Right kidney (tissue), 9 donors: ENCODE measurements at places on chromosomes 1 and 21.

- no peak for DNase-seq
These were observed 19.4 kb downstream of the TCP10L start for GRCh38 chr21:32565856-32566465.

DNA sequence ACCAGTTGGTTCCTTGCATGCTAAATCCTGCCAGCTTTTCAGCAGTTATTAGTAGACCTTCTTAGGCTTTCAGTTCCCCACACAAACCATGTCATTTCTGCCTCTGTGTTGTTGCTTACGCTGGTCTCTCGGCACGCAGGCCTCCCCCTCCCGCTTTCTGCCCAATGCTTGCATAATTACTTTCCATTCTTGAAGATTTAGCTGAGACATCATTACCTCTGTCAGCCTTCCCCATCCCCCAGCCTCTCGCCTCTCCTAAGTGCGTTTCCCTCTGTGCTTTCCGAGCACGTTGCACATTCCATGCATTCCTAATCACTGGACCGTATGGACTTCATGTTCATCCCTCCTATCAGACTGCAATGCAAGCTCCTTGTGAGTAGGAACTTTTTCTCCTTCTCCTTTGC is 26.8 kb downstream of the TSHB start:
- peak; percentile 61 for DNase-seq

DNA sequence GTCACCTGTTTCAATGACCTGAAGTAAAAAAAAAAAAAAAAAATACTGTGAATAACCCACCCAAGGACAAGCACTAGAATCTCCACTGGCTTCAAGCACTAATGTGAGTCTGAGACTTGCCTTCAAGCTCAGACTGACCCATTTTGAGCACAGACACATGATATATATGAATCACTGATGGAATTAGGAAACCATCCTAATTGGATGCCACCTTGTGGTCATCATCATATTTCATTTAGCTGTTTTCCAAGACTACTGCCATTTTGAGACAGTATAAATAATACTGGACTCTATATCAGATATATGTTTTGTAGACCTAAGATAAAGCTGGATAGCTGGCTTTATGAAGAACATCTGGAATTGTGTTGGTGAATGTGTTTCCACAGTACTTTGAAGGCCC is 1232.0 kb downstream of the KCNT2 start:
- no peak for DNase-seq

DNA sequence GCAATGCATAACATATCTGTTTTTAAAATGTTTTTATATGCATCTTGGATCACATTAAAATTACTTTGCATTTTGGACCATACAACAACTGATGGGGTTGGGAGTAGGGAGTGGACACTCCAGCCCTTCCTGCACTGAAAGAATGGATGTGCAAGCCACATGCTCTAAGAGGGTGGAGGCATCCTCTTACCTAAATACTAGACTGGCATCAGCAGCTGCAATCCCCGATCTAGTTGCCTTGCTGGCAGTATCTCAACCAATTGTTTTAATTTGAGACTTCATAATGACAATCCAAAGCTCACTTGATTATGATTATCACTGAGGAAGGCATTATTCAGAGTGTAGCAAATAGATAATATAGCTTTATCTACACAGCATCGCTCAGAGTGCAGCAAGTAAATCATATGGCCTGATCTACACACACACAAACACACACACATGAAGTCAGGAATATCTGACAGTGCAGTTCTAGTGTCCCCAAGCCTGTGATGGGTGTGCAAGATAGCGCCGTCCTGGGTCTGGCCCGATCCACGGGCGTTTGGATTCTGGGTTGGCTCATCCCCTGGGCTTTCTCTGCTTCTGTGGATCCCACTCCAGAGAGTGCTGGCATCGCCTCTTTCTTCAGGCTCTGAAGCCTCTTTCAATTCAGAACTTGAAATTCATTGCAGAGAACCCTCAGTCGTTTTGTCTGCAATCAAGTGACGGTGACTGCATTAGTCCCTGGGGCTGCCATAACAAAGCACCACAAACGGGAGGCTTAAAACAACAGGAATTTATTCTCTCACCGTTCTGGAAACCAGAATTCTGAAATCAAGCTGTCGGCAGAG is 181.3 kb downstream of the ETS2 start:
- no peak for DNase-seq

DNA sequence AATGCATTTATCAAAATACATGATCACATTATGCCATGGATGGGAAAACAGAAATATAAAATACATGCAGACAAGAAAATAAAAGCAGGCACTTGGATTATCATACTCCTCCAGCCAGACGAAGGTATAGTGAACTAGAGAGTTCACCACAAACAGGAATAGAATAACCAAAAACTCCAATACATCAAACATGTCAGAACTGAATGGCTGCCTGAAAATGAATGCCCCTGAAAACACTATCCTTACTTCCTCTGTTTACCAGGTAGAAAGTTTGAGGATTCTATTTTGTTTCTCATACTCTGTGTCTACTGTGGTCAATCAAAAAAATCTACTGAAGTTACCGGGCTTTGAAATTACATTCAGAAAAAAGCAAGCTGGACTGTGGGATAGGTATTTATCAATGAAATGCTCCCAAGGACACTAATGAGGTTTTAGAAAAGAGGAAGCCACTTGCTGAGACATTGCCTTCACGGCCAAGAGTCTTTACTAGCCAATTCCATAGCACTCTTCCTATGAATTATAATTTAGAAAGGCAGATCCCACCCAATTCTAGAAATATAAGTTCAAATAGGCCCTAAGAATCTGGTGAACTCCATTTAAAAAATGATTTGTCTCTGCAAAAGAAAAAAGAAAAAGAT is 197.7 kb downstream of the SMYD3 start:
- DNase-seq = no peak

DNA sequence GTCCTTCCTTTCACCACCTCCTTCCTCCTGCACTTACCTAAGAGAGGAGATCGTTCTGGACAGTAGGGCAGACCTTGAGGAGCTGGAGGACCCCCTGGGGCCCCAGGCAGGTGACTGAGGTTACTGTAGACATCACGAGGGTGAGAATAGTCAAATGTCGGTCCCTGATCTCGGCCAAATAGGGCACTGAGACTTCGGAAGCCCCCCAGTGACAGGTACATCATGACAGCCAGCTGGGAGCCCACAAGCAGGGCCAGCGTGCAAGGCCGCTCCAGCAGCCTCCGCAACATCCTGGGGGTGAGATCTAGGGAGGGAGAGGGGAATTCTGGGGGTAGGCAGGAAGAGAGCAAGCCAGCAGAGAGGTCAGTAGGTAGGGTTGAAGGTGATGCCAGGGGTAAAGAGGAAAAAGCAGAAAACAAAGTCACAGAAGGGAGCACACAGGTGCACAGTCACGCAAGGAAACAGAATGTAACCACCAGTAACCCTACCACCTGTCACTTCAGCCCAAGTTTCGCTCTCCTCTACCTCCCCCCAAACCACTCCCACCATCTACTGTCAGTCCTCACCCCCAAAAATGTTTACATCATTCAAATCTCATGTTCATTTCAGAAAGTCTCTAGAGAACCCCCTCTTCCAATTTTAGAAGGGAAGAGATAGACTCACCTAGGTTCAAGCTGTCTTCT is 1.4 kb downstream of the B4GALT3 start:
- no peak for DNase-seq

- DNase-seq = no peak
These were observed 60.0 kb upstream of the KCTD3 start for GRCh38 chr1:215507119-215507518.

GRCh38 chr1:202568410-202568809 is 141.8 kb downstream of the SYT2 start:
- no peak for DNase-seq

DNA sequence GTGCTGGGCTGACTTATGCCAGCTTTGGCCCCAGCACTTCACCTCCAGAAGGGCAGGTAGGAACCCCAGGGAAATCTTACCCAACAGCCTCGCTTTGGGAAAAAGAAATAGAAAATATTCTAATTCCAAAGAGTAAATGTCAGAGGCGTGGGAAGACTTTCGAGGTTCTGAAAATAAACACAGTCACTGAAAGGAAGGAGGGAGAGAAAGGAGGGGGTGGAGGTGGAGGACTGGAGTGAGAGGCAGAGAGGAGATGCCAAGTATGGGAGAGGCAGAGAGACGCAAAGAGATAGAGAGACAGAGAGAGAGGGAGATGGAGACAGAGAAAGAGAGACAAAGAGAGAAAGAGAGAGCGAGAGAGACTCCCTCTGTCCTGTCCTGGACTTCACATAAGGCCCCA is 395.0 kb downstream of the PTPRU start:
- no peak for DNase-seq

GRCh38 chr1:12640237-12640957 is 3.5 kb upstream of the AADACL4 start:
- DNase-seq = no peak

- no peak for DNase-seq
These were observed 146.1 kb downstream of the ZC3H11B start for GRCh38 chr1:219466766-219467165.

DNA sequence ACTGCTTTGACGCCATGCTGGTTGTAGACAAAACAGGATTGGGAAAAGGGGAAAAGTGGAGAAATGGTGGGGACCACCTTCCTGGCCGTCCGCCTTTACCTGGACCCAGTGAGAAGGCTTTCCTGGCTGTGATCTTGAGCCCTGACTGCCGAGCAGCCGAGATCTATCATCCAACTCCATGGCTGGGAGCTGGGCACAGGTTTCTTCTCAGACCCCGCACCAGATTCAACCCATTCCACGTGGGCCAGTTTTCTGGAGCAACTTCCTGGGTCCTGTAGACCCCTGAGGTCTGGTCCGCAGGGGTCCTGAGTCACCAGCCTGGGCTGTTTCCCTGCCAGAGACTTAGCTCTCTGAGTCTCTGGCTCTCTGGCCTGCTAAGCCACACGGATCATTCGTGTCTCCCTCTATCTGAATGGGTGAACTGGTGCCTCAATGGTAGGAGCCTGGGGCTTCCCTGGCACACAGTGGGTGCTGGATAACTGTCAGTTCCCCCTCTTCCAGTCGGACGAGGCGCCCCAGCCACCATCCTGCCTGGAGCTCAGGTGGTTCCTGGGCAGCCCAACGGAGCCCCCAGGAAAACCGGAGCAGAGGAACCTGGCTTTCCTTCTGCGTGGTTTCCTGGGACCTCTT is 4.5 kb upstream of the NPHP4 start:
- DNase-seq = no peak

- peak; percentile 67 for DNase-seq
These were observed 10.4 kb downstream of the BARHL2 start for GRCh38 chr1:90706437-90707362.
